ENCODE measurements at places on chromosomes 2 and 18.

GRCh38 chr2:231530099-231531011 lies at the start of gene NMUR1:
NMUR1 (minus strand) TSS chr2:231530445; CDS start chr2:231530361, 84 bp downstream.
- DNase-seq, result peak; percentile 78

- DNase-seq, result no peak
These were observed 755.4 kb upstream of the VRK2 start for GRCh38 chr2:57291209-57291608.

- DNase-seq, result no peak
These were observed 68.6 kb downstream of the CAMKMT start for GRCh38 chr2:44430342-44430741.

- DNase-seq, result no peak
These were observed 7.4 kb downstream of the NFATC1 start for GRCh38 chr18:79402977-79403722.

DNA sequence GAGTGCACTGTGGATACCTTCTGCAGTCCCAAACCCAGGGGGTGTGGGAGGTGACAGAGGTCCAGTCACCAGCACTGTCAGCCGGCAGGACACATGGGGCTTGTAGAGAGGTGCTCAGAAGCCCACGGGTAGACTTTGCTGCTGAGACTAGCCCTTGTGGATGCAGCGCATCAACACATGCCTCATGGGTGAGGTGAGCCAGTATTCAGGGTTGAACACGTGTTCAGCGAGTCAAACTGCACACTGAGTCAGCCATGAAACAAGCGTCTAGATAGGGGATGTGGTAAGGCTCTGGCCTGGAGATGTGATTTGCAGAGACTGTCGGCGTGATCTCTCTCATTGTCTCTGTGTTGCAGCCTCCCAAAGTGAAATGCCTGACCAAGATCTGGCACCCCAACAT lies 35.8 kb upstream of the SCLY start:
- DNase-seq, result no peak

- no peak for DNase-seq
These were observed 455.0 kb upstream of the TCF4 start for GRCh38 chr18:56042915-56043536.

GRCh38 chr2:40103590-40103989 lies 324.5 kb upstream of the THUMPD2 start:
- no peak for DNase-seq

GRCh38 chr18:48676756-48677368 lies 138.0 kb downstream of the CTIF start:
- peak; percentile 73 for DNase-seq

- DNase-seq, result no peak
These were observed 131.1 kb upstream of the RIOK3 start for GRCh38 chr18:23321996-23322395.

GRCh38 chr18:7608174-7608550 lies 41.0 kb downstream of the PTPRM start:
- DNase-seq, result no peak

DNA sequence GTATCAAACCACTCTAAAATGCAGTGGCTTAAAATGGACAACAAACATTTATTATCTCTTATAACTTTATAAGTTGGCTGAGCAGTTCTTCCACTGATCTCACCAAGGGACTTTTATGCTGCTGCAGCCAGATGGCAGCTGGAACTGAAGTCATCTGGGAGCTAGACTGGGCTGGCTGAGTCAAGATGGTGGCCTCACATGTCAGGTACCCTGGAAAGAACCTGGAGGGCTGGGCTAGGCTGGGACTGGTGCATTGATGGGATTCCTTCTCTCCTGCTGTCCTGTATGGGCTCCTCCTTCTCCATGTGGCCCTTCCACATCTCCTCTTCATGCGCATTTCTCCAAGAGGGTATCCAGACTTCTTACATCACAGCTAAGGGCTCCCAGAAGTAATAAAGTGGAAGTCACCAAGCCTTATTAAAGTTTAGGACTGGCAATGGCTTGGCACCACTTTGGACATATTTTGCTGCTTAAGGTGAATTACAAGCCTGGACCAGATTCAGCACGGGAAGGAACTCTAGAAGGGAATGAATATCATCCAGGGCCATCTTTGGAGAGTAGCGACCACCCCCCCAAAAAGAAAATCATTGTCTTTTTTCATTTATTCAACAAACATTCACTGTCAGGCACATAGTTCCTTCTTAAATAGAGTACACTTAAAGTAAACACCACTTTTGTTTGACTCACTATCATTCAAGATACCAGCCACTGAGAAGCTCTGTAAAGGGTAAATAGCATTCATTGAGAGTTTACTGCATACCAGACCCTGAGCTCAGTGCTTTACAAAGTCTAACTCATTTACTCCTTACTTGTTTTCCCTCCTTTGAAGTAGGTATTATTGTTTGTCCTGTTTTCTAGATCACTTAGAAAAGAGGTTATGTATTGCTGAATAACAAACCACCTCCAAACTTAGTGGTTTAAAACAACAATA lies 138.0 kb downstream of the ZFP36L2 start:
- DNase-seq, result peak; percentile 40

DNA sequence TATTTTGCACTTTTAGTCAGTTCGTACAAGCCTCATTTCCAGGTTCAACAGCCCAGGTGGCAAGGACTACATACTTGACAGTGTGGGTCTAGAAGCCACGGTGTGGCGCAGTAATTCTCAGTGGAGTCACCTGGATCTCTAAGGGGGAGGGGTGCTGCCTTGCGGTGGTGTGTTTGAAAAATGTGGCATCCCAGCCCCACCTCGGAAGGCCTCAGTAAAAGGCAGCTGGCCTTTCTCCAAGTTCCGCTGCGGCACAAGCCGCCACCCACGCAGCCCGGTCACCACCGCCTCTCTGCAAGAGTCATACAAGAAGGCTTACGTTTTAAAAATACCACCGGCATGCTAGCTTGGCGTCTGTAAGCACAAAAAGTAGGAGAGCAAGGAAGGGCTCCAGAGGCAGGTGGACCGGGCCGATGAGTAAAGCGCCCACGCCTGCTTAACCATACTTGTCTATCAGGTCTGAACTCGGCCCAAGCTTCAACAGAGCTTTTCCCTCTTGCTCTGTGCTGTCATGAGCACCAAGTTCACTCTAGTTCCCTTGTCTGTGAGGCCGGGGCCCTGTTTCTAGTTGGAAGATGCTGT lies 49.5 kb downstream of the SPRED2 start:
- DNase-seq, result peak; percentile 95

- DNase-seq, result no peak
These were observed 261.8 kb upstream of the RAB6C start for GRCh38 chr2:129717560-129718130.

Measured in suppressor macrophage treated with lipopolysaccharide for 1 hour (primary cell).